AG08395 (cell line): ENCODE measurements at places on chromosomes 3 and 15.

- no peak for DNase-seq
These were observed 281.6 kb upstream of the TMCO5A start for GRCh38 chr15:37652646-37653417.

GRCh38 chr15:85749261-85750151 is 45.2 kb downstream of the KLHL25 start:
- peak; percentile 60 for DNase-seq

DNA sequence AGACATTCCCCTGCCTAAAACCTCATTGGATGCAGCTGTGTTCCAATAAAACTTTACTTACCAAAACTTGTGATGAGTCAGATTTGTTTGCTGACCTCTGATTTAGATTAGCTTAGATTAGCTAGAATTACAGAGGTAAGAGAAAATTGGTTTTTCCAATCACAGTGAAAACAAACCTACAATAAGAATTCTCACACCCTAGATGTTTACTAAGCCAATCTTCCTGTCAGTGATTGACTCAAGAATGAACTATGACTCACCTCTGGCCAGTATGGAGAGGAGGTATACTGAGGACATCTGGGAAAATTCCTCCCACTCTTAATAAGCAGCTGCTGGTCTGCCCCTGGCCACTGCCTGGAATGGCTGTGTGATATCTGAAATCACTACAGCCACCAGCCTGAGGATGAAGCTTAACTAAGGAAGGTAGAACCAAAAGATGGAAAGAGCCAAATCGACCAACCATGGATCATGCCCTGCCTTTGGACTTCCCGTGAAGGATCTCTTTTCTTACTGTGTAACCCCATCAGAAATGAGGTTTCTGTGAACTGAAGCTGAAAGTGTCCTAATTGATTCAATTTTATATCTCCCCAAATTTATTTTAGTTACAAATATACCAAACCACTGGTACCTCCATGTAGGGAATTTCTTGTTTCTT is 19.0 kb upstream of the GHSR start:
- DNase-seq = peak; percentile 20

- peak; percentile 68 for DNase-seq
These were observed 62.8 kb upstream of the CMTM8 start for GRCh38 chr3:32175607-32176197.

DNA sequence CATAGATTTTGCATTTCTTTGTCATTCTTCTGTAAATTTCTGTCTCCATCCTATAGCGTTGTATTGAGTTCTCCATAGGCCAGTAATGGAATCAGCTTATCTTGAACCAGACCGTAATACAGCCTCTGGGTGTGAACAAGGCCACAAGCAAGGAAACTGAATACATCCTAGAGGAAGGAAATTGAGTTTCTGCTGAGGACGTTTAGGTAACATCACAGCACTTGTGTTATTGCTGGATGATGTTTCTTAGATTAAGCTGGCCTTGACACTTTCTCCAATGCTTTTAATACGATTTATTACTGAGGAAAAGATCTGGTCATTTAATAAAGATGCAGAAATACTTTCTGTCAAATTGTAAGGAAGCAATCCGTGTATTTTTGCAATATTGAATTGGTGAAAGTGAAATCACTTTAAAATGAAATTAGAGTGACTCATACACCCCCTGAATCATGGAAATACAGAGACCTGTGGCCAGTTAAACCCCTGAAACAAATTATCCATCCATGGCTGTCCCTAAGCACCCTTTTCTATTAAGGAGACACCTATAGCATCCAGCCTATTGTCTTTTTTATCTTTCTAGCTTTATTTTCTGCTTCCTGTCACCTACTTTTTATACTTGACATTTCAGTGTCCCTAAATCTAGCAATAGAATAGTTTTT is 48.5 kb upstream of the UBE3A start:
- DNase-seq = no peak

GRCh38 chr3:18772699-18773305 is 347.7 kb upstream of the SATB1 start:
- no peak for DNase-seq

DNA sequence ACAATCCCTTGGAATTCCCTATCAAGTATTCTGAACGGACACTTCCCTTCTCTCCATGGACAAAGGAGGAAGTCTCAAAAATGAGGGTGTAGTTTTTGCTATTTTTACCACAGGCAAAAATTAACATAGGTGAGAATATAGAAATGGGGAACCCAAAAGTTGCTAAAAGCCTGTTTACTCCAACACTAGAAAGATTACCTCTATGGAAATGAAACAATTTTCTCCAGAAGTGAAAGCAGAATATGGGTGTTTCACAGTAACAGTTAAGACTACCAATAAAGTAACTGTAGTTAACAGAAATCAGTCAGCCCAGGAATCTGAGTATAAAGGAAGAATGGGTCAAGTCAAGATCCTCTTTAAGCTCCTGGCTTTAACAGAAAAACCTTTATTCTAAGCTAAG is 9.3 kb downstream of the TRA2B start:
- no peak for DNase-seq

DNA sequence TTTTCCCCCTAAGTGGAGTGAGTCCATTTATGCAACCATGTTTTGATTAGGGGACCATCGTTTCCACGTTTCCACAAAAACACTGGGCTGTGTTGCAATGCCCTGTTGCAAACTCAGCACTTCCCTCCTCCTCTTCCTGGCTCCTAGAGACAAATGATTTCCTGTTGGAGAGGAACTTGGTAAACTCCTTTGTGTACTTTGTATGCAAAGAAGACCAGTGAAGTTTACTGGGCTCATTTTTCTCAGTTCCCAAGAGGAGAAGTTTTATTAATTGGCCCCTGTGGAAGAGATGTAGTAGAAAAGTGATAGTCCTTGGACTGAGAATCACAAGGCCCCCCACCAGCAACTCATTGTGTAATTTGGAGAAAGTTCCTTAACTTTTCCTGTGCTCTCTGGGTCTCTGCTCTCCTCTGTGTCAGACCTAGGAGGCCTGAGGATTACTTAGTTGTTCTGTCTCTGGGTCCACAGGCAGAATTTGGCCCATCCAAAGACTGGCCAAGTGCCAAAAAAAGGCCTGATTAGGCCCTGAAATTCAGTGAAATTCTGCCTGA is 95.0 kb downstream of the ATG7 start:
- DNase-seq = peak; percentile 59

- DNase-seq = no peak
These were observed 12.8 kb upstream of the SH3BP5 start for GRCh38 chr3:15345066-15345607.

DNA sequence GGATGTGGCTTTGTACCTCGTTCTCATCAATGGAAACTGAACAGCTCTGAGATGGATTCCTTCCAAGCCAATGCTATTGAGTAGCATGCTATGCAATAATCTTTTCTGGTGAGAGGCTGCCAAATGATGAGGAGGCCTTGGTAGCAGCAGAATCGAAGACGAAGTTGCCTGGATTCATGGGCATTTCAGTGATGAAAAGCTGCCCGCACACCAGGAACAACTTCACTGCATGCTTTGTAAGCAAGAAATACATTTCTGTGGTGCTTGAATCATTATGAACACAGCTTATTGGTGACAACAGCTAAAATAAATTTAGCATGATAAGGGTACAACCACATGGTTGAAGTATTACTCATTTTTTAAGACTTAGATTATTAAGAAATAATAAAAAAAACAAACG is 246.8 kb upstream of the ROBO1 start:
- DNase-seq = no peak

DNA sequence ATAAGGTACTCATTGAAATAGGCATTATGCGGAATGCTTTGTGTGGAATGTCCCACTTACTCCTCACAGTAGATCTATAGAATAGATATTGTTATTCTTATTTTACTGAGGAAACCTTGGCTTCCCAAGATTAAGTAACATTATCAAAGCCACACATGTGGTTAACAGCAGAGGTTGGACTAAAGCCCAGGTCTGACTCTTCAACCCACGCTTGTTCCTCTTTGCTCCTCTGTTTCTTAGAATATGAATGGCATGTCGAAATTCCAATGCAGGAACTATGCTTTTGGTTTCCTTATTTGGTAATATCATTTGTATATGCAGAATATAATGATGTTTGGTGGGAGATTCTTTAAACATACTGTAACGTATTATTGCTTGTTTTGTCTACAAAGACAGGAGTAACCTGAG is 818.8 kb upstream of the LMCD1 start:
- peak; percentile 26 for DNase-seq

GRCh38 chr3:70531063-70531657 is 218.7 kb upstream of the MDFIC2 start:
- peak; percentile 48 for DNase-seq

GRCh38 chr3:185297867-185298266 is 44.0 kb upstream of the EHHADH start:
- DNase-seq = no peak

- no peak for DNase-seq
These were observed 154.1 kb downstream of the WNT5A start for GRCh38 chr3:55333046-55333445.

DNA sequence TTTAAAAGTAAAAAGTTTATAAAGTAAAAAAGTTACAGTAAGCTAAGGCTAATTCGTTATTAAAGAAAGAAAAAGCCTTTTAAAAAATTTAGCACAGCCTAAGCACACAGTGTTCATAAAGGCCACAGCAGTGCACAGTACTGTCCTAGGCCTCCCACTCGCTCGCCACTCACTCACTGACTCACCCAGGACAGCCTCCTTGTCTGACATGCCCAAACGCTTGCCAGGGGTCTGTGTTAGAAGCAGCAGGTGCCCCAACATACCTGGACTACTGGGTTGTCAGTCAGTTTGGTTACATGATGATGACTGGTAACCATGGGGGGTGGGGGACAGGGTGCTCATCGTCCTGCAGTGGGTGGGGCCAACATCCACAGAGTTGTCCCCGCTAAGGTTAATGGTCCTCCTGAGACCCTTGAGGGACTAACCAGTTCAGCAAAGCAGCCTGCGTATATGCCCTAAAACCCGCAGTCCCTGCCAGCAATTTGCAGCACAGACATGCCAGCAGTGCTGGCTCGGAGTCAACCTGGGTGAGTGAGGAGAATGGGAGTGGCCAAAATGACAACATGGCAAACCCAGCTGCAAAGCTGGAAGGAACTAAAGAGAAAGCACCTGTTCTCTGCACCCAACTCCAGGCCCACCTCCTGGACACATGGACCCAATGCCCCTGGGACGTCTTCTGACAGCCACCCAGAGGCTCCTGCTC is 49.2 kb downstream of the CYFIP1 start:
- peak; percentile 42 for DNase-seq

- DNase-seq = no peak
These were observed 523.9 kb upstream of the AGTR1 start for GRCh38 chr3:148173851-148174250.

DNA sequence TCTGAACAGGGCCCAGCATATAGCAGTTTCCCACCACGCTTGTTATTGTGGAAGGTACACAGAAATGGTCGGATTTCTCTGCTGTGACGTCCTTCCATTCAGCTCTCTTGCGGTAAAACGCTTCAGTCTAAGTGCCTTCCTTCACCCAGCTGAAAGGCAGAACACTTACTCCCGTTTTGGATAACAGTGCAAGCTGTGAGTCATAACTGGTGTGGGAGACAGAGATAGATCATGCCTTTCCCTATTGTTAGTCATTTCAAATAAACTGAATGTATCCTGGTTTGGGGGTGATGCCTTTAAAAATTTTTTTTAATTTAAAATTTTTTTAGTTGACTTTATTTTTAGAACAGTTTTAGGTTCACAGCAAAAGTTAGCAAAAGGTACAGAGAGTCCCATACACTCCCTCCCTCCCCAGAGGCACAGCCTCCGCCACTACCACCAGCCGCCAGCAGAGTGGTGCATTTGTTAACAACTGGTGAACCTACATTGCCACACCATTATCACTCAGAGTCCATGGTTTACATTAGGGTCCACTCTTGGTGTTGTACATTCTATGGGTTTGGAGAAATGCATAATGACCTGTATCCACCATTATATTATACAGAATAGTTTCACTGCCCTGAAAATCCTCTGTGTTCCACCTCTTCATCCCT is 94.9 kb upstream of the NSMCE3 start:
- DNase-seq = peak; percentile 70

- DNase-seq = no peak
These were observed 43.9 kb downstream of the TRIM71 start for GRCh38 chr3:32861681-32862080.

DNA sequence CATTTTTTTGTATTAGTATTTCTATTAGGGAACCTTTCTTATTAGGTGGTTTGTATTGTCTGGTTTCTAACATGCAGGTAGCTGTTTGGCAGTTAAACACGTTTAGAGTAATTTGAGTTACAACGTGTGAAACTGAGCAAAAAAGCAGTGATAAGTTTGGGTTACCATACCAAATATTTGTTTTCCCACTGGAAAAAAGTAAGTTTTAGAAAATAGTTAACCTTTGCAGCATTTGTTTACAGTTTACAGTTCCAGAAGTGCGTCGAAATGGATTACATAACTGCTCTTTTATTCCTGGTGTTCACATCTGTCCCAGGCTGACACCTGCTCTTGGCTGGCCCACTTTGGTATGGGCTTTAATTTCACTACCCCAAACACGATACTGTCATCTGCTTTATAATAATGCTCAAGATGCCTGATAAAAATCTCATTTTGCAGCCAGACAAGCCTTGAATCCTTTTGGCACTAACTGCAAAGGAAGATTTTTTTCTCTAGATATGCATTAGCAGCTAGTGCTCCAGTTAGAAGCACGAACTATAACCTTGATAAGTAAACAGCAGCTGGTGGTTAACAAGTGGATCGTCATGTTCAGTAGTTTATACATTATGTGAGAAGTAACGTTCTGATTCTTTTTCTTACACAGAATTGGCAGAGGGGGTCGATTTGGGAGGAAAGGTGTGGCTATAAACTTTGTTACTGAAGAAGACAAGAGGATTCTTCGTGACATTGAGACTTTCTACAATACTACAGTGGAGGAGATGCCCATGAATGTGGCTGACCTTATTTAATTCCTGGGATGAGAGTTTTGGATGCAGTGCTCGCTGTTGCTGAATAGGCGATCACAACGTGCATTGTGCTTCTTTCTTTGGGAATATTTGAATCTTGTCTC is 5.3 kb downstream of the EIF4A2 start:
- no peak for DNase-seq

GRCh38 chr15:65264863-65265430 is 21.7 kb downstream of the PARP16 start:
- no peak for DNase-seq

DNA sequence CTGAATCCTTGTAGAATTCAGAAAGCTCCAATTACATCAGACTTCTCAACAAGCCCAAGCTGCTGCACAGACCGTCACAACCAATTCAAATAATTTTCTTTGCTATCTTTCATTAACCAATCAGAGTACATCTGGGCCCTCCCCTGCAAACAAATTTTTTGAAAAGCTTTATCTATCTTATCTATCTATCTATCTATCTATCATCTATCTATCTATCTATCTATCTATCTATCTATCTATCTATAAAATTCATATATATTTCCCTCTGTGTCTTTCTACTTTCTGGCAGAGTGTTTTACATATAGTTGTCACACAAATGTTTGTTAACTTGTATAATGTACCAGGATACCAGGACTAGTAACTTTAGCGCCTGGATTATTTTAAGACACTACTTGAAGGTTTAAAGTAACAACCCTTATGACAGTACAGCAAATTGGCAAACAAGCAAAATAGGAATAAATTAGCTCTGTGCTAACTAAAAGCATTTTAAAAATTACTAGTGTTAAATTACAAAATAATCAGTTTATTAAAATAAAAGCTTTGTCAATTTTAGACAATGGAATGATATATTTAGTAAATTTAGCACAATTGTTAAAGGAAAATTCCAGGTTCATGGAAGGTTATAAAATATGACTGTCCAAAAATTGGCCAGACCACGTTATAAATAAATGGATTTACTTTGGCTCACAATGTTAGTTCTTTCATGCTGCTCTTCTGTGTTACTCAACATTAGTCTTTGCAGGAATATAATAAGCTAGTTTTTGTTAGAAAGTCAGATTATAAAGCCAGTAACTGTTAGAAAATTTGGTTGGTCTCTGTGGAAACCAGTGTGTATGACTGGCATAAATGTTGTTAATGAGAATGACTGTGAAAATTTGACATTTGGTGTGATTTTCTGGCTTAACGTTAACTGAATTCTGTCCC is 138.6 kb downstream of the SUCNR1 start:
- DNase-seq = no peak
